Ascending aorta (tissue), 2 donors: ENCODE measurements at places on chromosomes 7 and 10. TPM values are rescaled to one million over a fixed set of nuclear protein-coding genes. Genes with fewer than 3 reads are reported as not detected.

DNA sequence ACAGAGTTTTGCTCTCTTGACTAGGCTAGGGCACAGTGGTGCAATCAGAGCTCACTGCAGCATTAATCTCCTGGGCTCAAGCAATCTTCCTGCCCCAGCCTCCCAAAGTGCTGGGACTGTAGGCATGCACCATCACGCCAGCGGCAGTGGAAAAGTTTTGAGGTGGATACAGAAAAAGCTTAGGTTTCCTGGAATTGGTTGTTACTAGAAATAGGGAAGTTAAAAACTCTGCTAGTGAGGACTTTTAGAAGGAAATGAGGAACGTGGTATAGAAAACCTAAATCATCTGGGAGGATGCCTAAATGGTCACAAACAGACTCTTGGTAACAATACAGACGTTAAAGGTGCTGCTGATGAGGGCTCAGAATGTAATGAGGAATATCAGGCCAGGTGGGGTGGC lies 10.9 kb upstream of the SNX8 start:
- H3K4me3 ChIP-seq, result no peak overlapping the region
- H3K27me3 ChIP-seq, result no peaks in the 10 kb centered on the region
- no peaks in the 10 kb centered on the region for H3K36me3 ChIP-seq
- DNase-seq, result no peak
- no peak overlapping the region for H3K27ac ChIP-seq
- H3K4me1 ChIP-seq, result no peaks in the 10 kb centered on the region

GRCh38 chr10:101066146-101066895 lies 4.5 kb downstream of the KAZALD1 start:
- no peaks in the 10 kb centered on the region for H3K36me3 ChIP-seq
- peaks cover 15% of the 10 kb centered on the region for H3K4me1 ChIP-seq
- peak overlapping the region; percentile 74 for H3K27ac ChIP-seq
- no peaks in the 10 kb centered on the region for H3K27me3 ChIP-seq

Gene LLCFC1
- total RNA-seq, result not detected

Gene ARPC1A
- total RNA-seq, result 87.7 TPM

Gene CHAT
- total RNA-seq, result not detected
